ENCODE measurements at places on chromosomes 2 and 18.

DNA sequence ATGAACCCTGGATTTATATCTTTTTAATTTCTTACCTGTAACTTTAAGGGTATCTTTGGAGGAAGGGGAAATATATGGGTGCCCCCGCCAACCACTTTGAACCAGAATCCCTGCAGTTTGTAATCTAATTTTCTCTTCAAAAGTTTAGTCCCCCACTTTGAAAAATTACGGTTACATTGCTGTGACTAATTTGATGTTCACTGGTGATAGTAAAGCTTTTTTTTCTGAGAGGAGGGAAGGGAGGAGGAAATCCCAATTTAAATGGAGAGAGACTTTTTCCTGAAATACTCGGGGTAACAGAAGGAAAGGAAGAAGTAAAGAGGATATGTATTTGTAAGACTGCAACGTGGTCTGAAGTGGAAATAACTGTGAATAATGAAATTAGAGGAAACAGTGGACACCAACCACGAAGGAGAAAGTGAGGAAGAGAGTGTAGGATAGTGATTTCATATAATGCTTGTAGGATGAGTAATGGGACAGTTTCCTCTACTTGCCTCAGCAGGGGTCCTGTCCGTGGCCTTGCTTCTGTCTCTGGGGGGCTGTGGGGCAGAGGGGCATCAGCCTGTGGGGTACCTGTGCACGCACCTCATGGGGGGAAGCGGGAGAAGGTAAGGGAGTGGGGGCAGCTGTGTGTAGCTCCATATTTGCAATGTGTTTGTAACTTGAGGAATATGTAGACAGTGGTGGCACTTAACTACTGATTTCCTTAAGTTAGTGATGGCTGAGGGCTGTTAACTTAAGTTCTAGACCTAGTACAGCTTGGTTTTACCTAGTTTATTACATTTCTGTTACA, 161.1 kb downstream of the LTBP1 start:
- no peak for DNase-seq

DNA sequence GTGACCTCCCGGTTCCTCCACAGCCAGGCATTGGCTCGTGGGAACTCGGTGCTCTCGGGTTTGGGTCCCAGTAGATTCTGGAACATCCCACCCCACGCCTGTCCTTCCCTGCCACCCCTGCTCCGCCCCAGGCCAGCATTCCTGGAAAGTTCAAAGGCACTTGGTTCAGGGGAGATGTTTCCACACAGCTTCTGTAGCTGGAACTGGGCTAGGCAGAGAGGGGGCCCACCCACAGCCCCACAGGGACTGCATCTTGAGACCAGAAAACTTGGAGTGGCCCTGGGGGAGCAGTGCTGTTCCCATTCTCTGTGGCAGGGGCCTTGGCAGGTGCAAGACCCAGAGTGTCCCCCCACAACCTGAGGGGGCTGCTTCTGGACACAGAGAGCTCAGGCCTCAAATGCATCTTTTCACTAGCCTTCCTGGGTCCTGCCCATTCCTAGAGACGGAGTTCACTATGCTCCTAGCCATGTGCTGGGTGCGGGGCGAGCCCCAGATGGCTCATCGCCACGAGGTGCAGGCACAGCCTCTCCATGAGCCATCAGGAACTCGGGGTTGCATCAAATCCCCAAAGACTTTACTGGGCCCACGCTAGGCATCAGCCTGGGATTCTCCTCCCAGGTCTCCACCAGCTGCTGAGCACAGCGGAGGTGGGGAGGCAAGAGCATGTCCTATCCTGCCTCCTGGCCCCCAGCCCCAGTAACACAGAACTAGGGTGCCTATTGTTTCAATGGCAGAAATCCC, 68.7 kb downstream of the ZFP36L2 start:
- DNase-seq: no peak

- no peak for DNase-seq
Measured at GRCh38 chr2:28030600-28030999, 140.1 kb downstream of the BABAM2 start.

DNA sequence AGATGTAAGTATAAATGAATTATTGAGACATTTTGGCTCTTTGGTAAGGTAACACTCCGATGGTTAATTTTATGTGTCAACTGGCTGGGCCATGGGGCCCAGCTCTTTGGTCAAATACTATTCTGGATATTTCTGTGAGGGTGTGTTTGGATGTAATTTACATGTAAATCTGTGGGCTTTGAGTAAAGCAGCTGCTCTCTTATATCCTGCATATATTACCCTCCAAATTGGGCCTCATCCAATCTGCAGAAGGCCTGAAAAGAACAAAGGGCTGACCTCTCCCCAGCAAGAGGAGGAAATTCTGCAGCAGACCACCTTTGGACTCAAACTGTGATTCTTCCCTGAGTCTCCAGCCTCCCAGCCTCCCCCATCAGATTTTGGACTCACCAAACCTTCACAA, 464.1 kb downstream of the PLCL1 start:
- DNase-seq: no peak

- DNase-seq: no peak
Measured at GRCh38 chr18:46294318-46294717, 190.1 kb downstream of the HAUS1 start.

DNA sequence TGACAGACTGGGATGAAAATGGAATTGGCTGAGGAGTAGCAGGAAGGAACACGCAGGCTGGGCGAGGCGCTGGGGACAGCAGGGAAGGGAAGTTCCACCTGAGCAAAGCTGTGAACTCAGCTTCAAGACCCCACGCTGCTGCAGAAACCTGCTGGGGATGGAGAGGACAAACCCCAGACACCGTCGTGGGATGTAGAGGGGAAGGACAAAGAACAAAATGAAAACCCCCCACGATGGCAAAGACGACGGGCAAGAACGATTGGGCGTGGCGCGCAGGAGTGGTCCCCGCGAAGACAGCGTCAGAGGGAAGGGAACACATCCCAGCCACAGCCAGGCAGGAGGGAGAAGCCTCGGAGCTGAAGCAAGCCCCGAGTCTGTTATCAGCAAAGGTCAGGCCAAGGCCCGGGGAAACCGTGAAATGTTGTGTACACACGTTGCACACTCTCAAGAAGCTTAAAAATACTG, 222.9 kb downstream of the NDUFA10 start:
- no peak for DNase-seq

- DNase-seq: no peak
Measured at GRCh38 chr18:5414546-5414945, 119.0 kb upstream of the ZBTB14 start.

DNA sequence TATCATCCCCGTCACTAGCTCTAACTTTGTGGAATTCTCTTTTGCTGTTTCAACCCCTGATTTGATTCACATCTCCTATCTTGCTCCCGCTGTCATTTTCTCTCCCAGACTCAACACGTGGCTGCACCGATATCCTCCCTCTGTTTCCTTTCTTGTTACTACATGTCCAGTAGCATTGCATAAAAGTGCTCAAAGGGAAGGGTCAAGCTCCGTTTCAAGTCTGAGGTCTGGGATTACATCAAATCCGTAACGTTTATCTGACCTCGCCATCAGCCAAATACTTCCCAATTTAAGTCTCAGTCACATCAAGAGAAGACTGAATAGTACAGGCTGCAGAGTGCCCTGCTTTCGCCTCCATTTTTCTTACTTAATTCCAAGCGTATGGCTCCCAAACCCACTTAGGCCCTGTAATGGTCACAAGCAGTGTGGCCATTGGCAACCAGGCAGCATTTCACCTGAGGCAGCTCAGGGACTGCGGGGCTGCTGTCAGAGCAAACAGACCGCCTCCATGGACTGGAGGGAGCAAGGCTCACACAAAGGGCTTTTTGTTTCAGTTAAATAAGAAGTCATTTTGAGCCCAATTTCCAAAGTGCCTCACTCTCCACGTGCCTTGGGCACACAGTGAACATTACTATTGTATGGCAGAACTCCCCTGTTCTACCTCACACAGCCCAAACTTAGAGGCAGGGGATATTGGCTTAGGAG, 217.8 kb downstream of the BCL11A start:
- DNase-seq: no peak

DNA sequence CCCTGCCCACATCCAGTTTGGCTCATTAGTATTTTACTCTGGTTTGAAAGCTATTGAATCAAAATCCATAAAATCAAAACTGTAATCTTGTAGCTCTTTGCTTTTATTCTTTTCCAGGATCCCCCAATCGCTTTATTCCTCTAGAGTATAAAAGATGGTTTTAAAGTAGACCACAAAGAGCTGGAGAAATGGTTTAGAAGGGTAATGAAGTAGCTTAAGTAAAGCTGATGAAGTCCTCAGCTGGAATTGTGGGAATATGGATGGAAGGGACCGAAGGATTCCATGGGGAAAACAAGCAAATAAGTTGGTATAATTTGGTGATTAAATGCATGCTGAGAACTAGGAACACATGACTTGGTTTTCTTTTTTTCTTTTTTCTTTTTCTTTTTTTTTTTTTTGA, 12.3 kb downstream of the ARHGAP28 start:
- no peak for DNase-seq

GRCh38 chr18:75070625-75071483, 138.1 kb downstream of the PTGR3 start:
- DNase-seq: peak; percentile 70

GRCh38 chr2:59015027-59015426, 773.9 kb upstream of the FANCL start:
- DNase-seq: no peak

DNA sequence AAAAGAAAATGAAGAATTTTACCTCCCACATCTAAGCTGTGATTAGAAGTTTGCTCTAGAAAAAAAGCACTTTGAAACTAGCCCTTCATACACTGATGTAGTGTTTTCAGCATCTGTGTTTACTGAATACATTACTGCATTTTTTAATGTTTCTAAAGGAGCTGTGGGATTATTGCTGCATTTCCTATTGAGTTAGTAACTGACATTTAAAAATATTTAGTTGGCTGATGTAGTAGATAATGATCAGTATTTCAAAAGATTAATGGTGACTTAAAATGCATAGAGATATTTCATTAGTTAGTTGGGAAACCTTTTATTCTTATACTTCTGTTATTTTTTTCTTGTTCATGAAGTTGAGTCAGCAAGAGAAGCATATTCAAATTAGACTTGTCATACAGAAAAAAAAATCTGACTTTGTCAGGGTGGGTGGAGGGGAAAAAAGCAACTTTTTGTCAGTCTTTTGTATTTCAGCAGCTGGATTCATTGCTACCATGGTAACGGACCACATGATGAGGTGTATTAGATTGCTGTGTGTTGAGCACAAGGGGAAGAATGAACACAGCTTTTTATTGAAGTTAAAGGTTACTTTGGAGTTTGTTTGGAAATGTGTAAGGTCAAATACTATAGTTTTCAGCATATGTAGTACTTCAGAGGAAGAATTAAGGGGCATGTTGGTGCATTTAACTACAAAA, at the start of gene DTNA:
Gene DTNA, plus strand, starts transcription at position 549 of the 692 bp plus-strand sequence. CDS start 45,679 bp downstream, outside the sequence.
- DNase-seq: no peak

GRCh38 chr2:165905269-165905668, 48.3 kb downstream of the TTC21B start:
- DNase-seq: no peak

DNA sequence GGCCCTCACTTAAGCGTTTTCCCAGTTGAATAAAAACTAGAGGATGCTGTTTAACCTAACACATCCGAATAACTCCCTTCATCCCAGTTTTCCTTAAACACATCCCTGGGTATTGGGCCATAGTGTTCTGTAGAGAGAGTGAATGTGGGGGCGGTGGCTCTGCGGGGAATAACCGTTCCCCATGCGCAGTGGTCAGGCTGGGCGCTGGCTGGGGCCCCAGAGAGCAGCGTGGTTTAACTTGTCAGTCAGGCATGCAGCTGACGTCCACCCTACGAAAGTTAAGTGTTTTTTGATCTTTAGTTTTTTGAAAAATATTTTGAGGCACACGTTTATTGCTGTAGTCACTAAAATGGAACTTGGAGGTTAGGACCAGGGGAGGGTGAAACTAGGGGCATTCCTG, 33.7 kb downstream of the CTDP1 start:
- no peak for DNase-seq

GRCh38 chr2:25385910-25386309, 44.2 kb upstream of the DNMT3A start:
- DNase-seq: no peak

- no peak for DNase-seq
Measured at GRCh38 chr2:241456546-241456945, 51.8 kb downstream of the STK25 start.

DNA sequence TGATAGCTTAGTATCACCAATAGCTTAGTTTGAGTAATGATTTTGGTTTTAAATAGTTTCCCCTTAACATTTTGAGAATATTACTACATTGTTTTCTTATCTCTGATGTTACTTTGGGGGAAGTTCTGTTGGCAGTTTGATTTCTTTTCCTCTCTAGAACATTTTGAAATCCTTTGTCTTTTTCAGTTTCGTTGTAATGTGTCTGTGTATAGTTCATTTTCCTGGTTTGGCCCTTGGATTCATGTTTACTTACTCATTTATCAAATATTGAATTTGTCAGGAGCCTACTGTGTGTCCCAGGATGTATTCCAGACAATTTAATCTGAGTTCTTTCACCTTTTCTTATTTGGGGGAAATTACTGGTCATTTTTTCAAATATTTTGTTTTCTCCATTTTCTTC, 16.7 kb downstream of the ANKRD12 start:
- no peak for DNase-seq

DNA sequence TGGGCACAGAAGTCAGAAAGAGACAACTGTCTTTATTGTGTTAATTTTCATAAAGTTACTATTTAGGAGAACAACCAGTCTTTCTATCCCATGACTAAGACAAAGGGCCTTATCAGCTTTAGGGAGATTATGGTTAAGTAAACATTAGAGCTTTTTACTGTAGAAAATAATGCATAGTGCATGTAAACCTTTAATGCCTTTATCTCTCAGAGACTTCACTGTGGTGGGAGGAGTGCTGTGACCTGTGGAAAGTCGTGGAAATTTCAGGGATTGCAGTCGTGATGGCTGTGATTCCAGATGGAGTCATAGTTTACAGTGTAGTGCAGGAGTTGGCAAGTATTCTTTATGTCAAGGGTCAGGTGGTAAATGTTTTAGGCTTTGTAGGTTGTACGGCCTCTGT, 15.8 kb downstream of the ZNF236 start:
- no peak for DNase-seq

- peak; percentile 6 for DNase-seq
Measured at GRCh38 chr2:37377187-37377532, 32.7 kb downstream of the QPCT start.

GRCh38 chr2:219056176-219056895, 4.4 kb downstream of the IHH start:
- no peak for DNase-seq

DNA sequence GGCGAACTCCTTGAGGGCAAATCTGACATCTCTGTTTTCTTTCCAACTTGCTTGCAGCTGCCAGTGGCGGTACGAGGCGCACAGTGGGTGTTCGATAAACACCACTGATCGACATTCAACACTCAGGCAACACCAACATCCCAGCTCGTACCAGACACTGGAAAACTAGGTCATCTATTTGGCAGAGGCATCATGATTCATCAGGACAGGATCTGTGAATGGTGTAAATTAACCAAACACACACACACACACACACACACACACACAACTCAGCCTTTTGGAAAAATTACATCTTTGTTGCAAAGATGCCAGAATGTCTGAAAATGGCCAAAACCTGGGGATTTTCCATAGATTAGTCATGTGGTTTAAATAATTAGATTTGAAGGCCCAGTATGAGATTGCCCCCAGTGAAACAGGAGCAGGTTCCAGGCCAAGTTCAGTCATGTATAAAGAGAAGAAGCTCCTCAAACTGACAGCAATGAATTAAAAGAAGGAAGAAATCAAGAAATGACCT, 150.5 kb upstream of the NCKAP5 start:
- DNase-seq: no peak

All from NCI-H2107 (cell line).